ENCODE measurements at places on chromosomes 3 and 15.

DNA sequence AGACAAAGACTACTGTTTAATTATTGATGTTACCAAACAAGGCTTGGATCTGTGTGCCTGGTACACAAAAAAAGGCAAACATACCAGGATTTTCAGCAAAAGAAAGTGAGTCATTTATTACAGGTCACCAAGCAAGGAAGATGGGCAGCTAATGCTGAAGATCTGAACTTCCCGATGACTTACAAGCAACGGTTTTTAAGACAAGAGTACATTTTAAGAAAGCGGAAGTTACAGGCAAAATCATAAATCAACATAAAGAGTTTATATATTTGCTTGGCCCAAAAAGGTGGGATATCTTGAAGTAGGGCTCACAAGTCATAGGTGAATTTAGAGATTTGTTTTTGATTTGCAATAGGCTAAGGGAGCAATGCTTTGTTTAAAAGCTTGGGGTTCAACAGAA, 125.4 kb upstream of the SPATA16 start:
- no peak for DNase-seq

- DNase-seq: no peak
These were observed 35.1 kb downstream of the IGSF10 start for GRCh38 chr3:151425627-151426340.

DNA sequence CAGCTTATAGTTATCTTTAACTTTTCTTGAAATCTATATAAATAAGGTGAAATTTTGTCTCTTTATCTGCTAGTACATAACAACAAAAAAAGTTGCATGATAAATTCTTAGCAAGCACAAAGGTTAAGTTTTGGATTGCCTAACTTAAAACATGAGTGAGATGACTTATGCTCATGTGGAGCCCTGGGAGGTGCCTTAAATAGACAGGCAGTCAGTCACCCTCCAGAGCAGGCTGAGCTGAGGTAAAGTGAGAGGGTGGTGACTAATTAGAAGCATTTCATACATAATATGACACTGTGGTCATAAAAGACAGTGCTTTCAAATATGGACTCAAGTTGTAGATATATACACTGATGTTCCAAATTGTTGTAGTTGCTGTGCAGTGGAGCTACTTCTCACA, 14.6 kb upstream of the MME start:
- no peak for DNase-seq

- DNase-seq: no peak
These were observed 126.7 kb upstream of the UBE2E2 start for GRCh38 chr3:23076437-23076836.

- no peak for DNase-seq
These were observed 119.0 kb downstream of the SUCNR1 start for GRCh38 chr3:151992326-151993041.

DNA sequence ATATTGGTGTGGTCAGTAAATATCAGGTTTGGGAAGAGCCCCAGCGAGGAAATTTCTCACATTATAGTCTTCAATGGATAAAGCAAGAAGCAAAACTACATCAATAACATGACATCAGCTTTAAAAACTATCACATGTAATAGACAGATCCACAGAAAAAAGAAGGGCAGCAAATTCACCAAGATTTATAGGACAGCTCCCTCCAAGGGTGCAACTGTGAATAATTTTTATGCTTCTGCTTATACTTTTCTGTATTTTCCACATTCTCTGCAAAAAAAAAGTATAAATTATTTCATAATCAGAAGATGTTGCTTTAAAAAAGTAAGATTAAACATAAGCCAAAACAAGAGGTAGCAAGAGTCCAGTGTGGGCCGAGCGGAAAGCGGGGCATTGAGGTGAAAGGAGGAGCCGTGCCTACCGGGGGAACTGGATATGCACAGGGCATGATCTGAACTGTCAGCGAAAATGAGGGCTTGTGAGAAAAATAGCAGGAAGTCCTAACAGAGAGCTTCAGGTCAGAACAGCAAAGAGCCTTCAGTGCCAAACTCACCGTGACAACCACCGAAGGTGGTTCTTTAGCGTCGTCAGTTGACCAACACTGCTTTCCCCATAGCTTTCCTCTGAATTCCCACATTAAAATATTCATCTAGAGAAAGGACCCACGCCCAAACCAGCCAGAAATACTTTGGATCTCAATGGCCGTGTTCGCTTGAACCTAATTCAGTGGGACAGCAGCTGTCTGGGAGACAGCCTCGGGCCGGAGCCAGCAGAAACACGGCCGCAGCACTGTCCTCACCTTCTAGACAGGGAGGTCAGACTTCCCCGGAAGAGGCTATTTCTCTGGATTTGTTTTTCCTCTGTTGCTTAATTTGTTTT, 59.8 kb downstream of the FAM174B start:
- no peak for DNase-seq

DNA sequence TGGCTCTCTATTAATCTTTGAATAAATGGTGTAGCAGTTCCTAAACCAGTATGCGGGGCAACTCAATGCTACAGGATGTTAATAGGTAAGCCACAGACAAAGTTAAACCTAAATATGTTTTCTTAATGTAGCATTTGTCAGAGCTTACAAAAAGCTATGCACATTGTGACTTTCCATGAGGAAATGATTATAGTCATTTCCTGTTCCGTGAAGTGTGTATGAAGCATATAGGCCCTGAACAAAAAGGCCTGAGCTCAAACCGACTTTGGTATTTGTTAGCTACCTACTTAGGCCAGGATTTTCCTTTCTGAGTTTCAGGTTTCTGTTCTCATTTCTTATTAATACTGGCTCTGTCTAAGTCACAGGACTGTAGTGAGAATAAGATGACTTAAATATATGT, 14.2 kb downstream of the ZNF80 start:
- DNase-seq: peak; percentile 77

- no peak for DNase-seq
These were observed 272.3 kb downstream of the ARRDC4 start for GRCh38 chr15:98232761-98233160.

DNA sequence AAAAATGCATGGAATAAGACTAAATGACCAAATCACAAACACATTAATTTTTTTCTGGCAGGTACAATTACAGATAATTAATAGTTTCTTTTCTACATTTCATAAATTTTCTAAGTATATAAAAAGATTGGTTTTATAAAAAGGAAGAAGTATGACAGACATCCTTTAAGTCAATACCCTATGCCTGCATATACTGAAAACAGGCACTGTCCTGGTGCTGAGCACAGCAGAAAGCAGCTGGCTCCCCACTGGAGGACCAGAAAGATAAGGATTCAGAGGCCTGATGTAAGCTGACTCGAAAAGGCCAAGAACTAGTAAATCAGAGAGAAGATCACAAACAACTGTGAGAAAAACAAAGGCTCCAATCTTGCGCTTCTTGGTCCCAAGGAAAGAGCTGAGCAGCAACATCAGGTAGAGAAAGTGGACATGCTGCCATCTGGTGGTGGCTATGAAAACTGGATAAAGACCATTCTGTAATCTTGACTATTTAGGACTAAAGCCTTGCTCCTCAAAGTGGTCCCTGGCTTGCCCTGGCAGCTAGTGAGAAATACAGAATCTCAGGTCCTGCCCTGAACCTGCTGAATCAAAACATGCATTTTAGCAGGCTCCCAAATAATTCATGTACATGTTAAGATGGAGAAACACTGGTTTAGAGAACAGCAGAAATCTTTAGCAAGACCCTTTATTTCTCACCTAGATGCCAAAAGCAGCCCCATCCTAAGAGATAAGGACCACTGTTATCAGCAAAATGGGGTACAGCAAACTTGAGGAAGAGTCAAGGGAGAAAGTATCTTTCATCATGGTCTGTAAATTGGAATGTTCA, 76.0 kb downstream of the TRANK1 start:
- DNase-seq: peak; percentile 65

DNA sequence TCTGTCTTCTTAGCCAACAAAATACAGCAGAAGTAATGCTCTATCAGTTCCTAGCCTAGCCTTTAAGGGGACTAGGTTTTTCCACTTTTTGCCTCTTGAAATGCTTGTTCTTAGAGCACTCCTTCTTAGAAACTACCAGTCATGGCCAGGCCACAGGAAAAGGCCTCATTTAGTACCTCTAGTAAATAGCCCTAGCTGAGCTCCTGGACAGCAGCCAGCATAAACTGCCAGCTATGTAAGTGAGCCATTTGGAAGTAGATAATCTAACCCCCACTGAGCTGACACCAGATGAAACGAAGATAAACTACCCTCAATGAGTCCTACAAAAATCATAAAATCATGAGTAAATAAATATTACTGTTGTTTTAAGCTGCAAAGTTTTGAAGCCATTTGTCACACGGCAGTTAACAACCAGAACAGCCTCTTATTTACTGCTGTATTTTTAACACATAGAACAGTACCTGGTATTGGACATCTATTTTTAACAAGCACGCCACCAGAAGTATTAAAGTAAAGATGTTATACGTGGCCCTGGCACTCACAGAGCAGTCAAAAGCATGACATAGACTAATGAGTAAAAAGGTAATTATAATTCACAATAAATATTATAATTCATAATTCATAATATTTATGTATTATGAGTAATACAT, 12.0 kb downstream of the TBC1D5 start:
- DNase-seq: no peak

- no peak for DNase-seq
These were observed 10.6 kb downstream of the IL17RB start for GRCh38 chr3:53856964-53857363.

DNA sequence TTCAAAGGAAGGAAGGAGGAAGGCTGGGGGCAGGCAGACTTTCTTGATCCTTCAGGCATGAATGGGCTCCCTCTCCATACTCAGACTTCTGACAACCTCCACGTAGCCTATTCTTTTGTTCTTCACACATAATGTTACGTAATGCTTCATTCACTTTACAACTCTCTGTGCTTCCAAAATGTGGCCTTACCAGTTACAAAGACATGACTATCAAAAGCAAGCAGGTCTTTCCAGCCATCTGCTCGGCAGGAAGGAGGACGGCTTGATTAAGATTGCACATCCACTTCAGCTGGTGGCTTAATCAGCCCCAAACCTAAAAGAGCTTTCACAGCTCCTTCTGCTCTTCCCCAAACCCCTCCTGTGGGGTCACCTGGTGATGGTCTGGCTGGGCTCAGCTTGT, 263.2 kb downstream of the XXYLT1 start:
- DNase-seq: no peak

GRCh38 chr3:112379020-112379690, 46.2 kb downstream of the CD200 start:
- peak; percentile 6 for DNase-seq

GRCh38 chr3:157248590-157249422, 88.9 kb upstream of the CCNL1 start:
- no peak for DNase-seq

GRCh38 chr3:131233900-131234668, 147.5 kb upstream of the NUDT16 start:
- DNase-seq: no peak

DNA sequence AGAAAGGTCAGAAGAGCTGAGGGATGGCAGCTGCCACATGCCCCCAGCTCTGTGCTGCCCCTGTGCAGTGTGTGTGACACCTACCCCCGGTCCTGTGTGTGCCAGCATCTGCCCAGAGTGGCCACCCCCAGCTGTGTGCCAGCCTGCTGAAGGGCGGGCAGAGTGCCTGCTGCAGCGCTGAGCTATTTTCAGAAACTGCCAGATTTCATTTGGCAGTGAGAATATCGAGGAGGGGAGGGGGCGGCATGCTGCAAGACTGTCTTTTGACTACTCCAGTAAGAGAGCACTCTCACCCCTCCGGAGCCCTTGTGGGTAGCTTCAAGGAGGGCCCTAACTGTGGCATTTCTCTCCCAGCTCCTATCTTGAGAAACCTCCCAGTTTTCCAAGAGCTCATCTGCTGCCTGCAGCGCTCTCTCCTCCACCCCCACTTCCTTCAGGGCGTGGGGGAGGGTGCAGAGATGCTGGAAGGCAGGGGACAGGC, 25.2 kb upstream of the DOCK3 start:
- no peak for DNase-seq

DNA sequence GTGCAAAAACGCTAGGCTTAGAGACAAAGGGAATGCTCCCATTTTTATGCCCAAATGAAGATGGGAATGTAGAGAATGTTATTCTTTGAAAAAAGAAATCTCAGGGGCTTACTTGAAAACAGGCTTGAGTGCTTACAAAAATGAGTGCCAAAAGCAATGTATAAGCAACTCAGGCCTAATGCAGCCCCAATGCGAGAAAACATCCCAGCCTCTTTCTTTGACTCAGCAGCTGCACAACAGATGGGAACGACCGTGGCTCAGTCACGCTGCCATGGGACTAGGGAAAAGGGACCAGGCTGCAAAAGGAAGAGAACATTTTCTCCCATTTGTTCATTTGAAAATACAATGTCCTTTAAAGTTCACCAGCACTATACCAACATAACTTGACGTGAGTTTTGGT, 246.4 kb upstream of the LRIG1 start:
- DNase-seq: no peak

GRCh38 chr3:35641331-35641730, 2.0 kb downstream of the ARPP21 start:
- no peak for DNase-seq

DNA sequence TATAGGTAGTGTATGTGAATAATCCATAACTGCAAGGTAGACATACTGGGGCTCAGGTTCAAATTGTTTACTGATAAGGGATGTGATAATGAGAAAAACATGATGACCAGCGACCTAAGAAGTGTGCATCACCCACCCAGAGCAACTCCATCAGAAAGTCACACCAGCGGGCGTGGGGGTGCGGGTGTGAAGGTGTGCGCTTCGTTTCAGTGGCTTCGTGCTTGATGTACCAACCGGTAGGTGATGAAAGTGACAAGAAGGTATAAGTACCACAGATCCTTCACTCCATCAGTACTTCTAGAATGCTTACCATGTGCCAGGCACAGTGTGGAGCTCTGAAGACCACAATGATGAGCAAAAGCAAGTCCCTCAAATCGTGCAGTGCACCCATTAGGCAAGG, 11.2 kb downstream of the ANP32A start:
- no peak for DNase-seq

DNA sequence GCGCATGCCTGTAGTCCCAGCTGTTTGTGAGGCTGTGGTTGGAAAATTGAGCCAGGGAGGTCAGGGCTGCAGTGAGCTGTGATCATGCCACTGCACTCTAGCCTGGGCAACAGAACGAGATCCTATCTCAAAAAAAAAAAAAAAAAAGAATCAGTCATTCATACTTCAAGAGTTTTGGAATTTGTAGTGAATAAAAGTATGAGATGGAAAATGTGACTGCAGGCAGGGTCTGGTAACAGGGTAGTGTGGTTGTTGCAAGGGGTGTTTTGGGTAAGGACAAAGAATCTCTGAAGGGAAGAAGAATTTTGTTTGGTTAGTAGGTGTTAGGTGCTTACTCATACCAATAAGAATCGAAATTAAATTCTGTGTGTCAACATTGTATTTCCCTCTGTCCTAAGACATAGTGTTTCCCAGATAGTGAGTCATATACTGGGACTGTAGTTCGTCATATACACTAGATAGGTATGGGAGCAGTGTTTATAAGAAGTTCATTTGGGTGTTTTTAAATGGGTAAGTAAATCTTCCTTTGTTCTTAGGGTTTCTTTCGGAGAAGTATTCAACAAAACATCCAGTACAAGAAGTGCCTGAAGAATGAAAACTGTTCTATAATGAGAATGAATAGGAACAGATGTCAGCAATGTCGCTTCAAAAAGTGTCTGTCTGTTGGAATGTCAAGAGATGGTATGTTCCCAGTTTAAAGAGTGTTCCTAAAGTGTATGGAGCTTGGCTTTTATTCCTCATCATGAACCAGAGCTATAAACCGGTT, 14.2 kb downstream of the NR1D2 start:
- DNase-seq: no peak

Measured in CD4-positive, alpha-beta T cell treated with Interleukin-4 for 4 hours (primary cell).